ENCODE measurements at places on chromosomes 1 and 21. TPM values are rescaled to one million over a fixed set of nuclear protein-coding genes. Genes with fewer than 3 reads are reported as not detected.

DNA sequence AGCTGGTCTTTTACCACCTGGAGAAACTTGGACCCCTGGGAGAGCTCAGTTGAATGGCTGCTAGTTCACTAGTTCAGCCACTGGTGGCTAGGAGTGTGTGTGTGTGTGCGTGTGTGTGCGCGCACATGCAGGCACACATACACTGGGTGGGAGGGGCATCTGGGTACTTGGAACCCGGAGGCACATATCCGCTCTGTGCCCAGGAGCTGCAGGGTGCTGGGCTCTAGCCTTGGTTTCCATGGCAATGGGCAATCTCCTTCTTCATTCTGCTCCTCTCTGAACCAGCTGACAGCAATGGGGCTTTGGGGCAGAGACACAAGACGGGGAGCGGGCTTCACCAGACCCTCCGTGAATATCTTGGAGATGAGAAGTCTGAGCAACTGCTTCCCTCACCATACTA is 87.1 kb upstream of the DISP3 start:
- no peak for DNase-seq

Gene CRP
- not detected for total RNA-seq

Gene KIAA1614
- total RNA-seq: 6.4 TPM

GRCh38 chr1:206951318-206952100 is 5.2 kb upstream of the PIGR start:
- DNase-seq: no peak

GRCh38 chr1:168861421-168862004 is 132.5 kb upstream of the DPT start:
- no peak for DNase-seq
